ENCODE measurements at places on chromosomes 16 and 17.
A peak's percentile ranks its signal among the peaks of the same experiment; 100 is the strongest.

- DNase-seq: no peak
Measured at GRCh38 chr17:40953881-40954280, 12.9 kb downstream of the KRT39 start.

GRCh38 chr17:1648963-1649843, 463 bp downstream of the RILP start:
- DNase-seq: no peak

- DNase-seq: no peak
Measured at GRCh38 chr16:54335230-54335629, 48.6 kb upstream of the IRX3 start.

DNA sequence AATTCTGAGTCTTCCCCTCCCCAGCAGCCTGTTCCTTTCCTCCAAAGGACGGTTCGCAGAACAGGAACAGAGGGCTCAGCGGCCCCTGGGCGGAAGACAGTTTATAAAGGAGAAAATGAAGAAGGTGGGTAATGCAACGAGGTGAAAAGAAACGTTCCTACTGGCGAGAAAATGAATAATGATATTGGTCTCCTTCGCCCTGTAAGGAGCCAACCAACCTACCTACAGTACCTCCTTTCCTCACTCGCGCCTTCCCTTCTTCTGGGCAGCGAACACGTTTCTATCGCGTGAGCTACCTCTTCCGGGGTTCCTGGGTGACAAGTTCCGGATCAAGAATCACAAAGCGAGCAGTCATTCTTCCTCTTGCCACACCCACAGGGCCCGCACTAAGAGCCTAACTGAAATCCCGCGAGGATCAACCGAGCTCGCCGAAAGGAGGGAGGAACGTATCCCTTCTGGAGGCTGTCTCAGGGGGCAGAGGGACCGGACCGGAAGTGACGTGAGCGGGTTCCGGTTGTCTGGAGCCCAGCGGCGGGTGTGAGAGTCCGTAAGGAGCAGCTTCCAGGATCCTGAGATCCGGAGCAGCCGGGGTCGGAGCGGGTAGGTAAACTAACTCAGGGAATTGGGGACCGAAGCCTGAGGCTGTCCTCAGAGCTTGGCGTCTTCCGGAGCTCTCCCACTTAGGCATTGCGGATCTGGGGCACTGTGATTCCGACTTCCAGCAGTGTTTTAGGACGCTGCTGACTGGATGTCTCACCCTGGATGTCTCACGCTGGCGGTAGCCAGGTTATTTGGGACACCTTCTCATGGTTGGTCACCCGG, at the start of the genes PTRH2 and VMP1:
TSS of gene PTRH2 (minus strand) at position 282 of the 822 bp plus-strand sequence. CDS start 9,452 bp downstream, outside the sequence.
TSS of gene VMP1 (plus strand) at position 506 of the 822 bp plus-strand sequence. CDS start 23,793 bp downstream, outside the sequence.
- peak; percentile 99 for DNase-seq

DNA sequence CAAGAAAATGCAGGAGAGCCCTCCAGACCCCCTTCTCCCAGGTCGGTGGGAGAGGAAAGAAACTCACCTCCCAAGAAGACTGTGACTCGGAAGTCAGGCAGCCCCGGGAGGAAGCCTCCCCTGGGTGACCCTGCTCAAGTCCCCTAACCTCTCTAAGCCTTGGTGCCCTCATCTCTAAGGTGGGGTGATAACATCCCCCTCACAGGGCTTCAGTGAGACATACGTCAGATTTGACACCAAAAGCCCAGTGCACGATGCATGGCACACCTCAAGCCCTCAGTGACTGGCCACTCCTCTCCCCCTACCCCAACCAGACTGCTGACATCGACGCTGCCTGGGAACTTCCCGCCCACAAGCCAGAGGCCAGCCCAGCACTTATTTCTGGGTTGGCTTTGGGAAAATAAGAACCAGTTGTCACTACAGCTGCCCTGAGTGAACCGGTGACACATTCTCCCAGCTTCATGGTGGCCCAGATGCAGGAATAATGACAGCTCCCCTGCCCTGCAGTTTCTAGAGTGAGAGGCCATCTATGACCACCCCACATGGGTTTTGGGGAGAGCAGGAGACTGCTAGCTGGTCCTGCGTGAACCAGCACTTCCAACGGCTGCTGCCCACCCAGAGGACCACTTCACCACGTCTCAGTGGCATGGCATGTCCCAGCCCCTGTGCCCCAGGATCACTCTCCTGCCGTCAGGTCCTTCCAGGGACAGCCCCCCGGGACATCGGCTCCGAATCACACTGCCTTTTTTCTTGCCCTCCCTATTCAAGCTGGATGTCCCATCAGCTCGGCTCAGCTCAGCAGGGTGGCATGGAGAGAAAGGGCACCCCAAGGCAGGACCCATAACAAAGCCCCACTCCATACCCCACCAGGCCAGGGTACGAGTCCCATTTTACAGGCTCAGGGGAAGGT, 9.5 kb downstream of the KNOP1 start:
- no peak for DNase-seq

- DNase-seq: no peak
Measured at GRCh38 chr16:68313116-68313515, 2.3 kb downstream of the PRMT7 start.

DNA sequence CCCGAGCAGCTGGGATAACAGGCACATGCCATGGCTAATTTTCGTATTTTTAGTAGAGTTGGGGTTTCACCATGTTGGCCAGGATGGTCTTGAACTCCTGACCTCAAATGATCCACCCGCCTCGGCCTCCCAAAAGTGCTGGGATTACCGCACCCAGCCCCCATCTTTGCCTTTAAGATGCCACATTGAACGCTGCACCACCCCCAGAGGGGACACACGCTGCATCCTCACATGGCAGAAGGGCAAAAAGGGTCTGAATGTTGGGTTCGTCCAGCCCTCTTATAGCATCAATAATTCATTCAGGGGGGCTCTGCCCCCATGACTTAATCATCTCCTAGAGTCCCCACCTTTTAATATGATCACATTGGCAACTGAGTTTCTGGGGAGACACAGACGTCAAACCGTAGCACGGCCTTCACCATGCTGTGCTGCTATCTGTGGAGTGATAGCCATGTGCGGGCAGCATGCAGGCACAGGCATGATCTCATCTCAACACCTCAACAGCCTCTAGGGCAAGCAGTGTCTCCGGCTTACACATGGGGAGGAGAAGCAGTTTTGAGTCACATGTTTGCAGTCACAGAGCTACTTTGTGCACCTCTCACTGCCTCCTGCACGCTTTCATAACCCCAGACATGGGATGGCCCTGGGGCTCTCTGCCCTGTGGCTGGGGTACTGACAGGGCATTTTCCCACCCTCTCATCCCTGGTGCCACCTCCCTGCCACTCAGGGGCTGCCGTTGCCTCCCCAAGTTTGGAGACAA, 30.0 kb downstream of the IL21R start:
- DNase-seq: no peak

DNA sequence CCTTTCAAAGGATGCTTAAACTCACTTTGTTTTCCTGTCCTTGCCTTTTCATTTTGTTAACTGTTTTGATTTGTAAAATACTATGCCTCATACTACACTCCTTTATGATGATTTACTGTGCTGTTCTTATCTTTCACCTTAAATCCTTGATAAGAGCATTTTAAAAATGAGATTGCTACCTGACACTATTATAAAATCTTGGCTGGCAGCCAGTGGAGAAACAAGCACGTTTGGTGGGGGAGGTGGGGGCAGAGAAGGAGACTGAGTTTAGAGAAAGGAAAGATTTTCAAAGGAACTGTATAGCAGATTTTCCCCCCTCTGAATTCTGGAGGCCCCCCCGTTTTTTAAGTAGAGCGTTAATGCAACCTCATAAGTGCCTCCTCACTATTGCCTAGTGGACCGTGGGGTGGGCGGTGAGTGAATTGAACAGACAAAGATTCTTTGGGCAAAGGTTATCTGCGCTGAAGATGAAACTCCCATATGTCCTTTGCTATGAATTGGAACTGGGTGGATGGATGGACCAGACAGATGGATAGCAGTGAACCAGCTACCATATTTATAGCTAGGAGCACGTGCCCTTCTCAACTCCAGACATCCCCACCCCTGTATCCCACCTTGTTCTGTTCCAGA, 200.2 kb downstream of the CCDC182 start:
- no peak for DNase-seq

DNA sequence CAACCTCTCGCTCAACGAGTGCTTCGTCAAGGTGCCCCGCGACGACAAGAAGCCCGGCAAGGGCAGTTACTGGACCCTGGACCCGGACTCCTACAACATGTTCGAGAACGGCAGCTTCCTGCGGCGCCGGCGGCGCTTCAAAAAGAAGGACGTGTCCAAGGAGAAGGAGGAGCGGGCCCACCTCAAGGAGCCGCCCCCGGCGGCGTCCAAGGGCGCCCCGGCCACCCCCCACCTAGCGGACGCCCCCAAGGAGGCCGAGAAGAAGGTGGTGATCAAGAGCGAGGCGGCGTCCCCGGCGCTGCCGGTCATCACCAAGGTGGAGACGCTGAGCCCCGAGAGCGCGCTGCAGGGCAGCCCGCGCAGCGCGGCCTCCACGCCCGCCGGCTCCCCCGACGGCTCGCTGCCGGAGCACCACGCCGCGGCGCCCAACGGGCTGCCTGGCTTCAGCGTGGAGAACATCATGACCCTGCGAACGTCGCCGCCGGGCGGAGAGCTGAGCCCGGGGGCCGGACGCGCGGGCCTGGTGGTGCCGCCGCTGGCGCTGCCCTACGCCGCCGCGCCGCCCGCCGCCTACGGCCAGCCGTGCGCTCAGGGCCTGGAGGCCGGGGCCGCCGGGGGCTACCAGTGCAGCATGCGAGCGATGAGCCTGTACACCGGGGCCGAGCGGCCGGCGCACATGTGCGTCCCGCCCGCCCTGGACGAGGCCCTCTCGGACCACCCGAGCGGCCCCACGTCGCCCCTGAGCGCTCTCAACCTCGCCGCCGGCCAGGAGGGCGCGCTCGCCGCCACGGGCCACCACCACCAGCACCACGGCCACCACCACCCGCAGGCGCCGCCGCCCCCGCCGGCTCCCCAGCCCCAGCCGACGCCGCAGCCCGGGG, 1.3 kb downstream of the FOXC2 start:
- DNase-seq: no peak

GRCh38 chr17:63635787-63636186, 13.6 kb downstream of the MAP3K3 start:
- DNase-seq: no peak

- no peak for DNase-seq
Measured at GRCh38 chr16:30352488-30353401, 2.4 kb downstream of the CD2BP2 start.

DNA sequence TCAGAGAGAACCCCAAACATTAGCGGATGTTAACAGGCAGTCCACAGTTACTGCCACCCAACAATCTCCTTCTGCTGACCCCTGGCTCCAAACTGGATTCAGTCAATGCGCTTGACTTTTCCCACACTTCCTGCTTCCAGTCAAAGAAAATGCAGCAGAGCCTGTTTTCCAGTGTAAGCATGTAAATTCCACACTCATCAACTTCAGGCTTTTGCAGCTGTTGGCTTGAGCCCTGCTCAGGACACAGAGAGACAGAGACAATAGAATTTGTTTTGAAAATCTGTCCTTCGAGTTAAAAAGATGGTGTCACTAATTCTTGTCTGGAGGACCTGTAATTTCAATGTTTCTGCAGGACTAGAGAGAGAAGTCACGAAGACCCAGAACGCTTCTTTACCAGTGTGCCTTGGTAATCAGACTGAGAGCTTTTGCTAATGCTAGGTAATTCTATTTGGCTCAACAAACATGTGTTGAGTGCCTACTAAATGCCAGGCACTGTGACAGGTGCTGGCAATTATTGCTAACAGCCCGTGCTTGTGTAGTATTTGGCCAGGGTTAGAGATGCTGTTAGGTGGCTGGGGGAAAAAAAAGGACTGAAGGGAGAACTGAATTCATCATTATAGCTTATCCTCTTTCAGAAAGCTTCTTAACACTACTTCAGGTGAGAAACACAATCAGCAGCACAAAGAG, 32.5 kb downstream of the HOXB1 start:
- DNase-seq: no peak

- DNase-seq: no peak
Measured at GRCh38 chr16:53285236-53285635, 149.0 kb upstream of the RBL2 start.

DNA sequence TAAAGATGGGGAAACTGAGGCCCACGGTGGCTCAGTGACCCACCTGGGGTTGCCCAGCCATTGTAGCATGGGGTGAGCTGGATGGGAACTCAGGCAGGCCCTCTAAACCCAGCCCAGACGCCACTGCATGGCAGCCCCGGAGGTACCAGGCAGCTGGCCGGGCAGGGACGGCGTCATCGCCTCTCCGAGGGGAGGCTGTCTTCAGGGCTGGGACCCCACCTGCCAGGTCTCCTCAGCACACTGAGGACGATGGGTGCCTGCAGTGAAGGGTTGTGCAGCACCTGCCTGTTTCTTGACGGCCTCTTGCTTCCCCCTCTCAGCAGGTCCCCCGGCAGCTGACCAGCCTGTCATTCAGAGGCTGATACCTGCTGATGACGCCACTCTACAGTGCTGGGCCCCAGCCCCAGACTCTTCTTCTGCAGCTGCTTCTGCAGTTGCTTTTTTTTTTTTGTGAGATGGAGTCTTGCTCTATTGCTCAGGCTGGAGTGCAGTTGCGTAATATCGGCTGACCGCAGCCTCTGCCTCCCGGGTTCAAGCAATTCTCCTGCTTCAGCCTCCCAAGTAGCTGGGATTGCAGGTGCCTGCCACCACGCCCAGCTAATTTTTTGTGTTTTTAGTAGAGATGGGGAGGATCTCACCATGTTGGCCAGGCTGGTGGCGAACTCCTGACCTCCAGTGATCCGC, 24.7 kb downstream of the RNF213 start:
- no peak for DNase-seq

DNA sequence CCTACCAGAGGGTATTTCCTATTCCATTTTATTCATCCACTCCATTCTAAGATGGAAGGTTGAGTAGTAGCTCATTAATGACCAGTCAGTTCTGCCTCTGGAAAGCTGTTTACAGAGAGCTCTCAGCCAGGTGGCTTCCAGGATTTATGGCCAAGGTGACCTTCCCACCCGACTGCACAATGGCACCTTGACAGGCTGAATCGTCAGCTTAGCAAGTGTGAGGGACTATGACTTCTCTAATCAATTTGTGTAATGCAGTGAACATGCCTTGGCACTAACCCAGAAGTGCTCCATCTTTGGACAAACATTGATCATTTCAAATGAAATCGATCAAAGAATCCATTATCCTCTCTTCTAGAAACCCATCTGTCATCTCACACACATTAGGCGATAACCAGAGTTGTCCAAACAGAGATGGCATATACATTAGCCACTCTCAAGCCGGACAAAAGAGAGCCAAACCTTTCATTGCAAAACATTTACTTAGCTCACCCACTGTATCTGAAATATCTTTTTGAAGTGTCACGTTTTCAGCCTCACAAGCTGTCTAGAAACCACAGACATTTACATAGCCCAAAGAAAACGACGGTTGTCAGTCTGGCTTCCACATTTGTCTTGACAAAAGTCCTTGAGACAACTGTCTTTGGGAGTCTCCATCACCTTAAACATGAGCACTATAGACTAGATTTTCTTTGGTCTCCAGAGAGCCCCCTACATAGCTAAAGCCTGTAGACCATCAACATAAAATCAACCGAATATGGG, 35.6 kb downstream of the CLEC3A start:
- DNase-seq: no peak

DNA sequence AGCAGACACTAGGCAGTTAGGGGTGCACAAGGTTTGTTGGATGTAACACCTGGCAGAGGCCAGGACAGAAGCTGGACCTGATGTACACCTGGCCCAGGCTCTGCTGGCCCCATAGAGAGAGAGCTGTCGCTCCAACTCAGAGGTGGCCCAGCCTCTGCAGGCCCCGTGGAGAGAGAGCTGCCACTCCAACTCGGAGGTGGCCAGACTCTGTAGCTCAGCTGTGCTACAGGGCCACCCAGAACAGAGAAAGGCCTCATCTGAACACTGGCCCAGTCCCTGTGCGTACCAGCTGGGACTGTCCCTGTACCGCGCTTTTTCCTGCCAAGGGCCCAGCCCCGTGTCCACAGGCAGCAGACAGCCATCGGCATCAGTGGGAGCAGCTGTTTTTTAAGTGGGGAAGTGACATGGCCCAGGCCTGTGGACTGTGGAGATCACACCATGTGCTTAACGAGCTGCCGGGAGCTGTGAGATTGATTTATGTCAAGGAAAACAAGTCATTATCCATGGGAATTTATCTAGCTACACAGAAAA, 176.4 kb upstream of the CHMP6 start:
- no peak for DNase-seq
